CD4-positive, alpha-beta T cell treated with Interleukin-21 for 1 hour (primary cell): ENCODE measurements at places on chromosomes 6 and 20.

- DNase-seq = no peak
These were observed 212.0 kb upstream of the PCSK2 start for GRCh38 chr20:17014756-17015366.

DNA sequence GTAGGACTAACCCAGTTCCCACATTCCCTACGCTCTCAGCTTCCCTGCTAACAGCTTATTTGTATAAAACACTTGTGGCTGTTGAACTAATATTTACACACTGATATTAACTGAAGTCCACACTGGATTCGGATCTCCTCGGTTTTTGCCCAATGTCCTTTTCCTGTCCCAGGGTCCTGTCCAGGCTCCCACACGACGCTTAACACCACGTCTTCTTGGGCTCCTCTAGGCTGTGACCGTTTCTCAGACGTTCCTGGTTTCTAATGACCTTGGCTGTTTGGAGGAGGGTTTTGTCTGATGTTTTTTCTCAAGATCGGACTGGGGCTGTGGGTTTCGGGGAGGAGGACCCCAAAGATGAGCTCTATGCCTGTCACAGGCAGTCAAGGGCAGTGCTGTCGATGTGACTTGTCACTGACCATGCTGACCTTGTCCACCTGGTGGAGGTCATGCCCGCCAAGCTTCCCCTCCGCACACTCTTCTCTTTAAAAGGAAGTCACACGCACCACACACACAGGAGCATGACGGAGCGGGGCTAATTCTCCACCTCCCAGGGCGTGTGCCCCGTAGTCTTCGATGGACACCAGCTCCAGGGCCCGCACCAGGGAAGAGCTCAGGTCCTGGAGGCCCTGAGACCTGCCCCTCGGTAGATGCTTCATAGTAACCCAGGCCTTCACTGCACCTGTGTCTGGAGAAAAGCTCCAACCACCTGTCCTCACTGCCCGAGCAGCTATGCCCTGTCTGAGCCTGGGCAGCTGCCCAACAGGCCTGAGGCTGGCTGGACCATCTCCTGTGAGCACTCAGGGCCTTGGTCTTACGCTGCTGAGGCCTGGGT is 72.0 kb downstream of the TTLL2 start:
- DNase-seq = no peak

- DNase-seq = no peak
These were observed 33.2 kb downstream of the CLIC5 start for GRCh38 chr6:45982280-45983036.

- no peak for DNase-seq
These were observed 539.1 kb upstream of the MARCKS start for GRCh38 chr6:113317891-113318574.

GRCh38 chr6:108690326-108691049 is 129.8 kb downstream of the FOXO3 start:
- DNase-seq = no peak

DNA sequence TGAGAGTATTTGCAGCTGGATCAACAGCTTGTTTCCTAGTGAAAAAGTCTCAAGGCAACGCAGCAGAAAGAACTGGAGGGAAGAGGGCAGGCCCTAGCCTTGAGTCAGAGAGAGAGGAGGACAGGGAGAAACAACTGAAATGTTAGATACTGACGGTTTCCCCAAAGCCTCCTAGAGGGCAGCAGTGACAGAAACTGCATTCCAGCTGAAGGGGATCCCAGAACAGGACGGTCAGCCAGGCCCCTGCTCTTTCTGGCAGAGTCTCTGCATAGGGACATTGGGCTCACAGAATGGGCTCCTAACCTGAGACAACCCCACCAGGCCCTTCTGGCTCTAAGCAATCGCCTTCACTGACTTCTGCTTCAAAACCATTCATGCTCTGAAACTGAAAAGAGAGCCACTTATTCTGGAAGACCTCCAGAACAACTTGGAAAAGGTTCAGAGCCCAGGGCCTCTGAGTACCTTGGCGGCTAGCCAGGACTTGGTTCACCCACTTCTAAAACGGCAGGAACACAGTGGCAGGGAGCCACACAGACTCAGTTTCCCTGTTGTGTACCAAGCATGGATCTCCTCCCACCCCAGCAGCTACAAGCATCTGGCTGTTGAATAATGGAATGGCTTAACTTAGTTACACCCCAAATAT is 72.9 kb downstream of the PSMB1 start:
- no peak for DNase-seq

- no peak for DNase-seq
These were observed 192.5 kb downstream of the TTLL2 start for GRCh38 chr6:167517254-167517916.

GRCh38 chr20:15654208-15654649 is 919.0 kb downstream of the KIF16B start:
- no peak for DNase-seq

DNA sequence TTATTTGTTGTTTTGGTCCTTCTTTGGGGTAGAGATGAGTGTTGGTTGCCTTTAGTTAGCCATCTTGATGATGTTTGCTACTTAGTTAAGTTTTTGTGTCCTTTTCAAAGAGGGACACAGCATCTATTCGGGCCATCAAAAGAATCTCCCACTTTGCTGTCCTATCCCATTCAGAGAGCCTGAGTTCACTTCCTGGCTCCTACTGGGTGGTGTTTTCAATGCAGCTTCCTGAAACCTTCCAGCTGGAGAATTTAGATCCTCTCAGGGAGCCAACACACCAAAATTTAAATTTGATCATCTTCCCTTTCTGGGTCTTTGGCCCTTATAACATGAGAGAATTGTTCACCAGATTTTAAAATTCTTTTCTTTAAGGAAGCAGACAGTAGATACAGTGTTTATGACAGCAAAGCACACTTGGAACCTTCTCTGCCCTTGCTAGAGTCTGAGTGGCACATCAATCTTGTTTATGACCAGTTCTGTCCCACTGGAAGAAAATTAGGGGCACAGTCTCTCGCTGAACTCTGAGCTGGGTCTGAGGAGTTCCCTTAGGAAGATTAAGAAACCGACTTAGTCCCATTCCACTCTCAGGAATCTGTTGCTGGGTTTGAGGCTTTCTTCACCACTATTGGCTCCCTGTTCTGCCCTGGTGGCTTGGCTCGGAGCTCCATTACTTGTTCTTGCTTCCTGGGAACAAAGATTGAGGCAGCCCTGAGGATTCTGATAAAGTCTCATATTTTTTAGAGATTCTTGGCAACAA is 115.5 kb downstream of the CCDC170 start:
- no peak for DNase-seq

DNA sequence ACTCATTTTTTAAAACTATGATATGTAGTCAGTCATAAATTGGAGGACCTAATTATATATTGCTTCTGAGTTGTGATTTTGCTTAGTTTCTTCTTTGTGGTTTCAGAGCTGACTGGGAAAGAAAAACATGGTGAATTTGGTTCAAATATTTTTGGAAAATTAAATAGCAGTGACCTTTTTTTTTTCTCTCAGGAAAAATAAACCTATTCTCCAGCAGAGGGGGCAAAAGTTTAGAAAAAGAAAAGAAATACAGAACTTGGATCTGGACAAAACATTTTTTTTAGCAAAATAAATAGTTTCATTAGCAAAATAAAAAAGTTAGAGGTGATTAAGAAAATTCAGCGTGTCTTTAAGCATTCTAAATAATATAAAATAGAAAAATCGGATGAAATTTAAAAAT is 10.2 kb downstream of the COL10A1 start:
- no peak for DNase-seq

- no peak for DNase-seq
These were observed 43.5 kb downstream of the INSM1 start for GRCh38 chr20:20411402-20411801.

- DNase-seq = peak; percentile 1
These were observed 436.7 kb downstream of the RNF144B start for GRCh38 chr6:18823782-18824386.

DNA sequence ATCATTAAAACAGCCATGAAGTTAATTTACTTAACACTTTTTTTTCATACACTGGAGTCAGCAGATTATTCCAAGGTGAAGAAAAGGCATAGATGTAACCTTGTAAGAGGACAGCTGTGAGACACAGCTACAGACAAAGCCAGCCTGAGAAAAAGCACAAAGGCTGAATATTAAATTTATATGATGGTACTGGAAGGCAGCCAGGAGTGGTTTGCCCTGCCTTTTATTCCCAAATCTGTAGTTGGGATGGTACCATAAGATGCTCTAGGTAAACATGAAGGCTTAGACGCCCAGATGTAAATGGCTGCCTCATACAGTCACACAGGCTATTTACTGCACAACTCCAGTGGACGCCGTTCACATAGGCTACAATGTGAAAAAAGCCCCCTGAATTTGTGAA is 42.1 kb upstream of the LOC128125822 start:
- no peak for DNase-seq

DNA sequence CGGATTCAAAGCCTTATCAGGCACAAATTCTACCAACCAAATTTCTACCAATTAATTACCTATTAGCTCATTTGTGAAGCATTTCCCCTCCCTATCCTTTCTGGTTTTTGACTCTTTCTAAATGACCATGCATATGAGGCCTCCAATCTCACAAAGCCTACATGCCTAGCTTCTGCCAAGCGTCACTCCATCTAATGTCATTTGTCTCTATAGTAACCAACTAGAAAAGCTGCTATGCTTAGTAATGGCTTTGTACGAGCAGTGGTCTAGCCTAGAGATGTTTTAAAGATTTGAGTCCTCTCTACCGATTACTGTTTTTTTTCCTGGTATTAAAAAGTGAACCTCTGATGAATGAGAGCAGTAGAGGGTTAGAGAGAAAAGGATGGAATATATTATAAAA is 4.8 kb upstream of the ASF1A start:
- peak; percentile 19 for DNase-seq

- DNase-seq = no peak
These were observed 92.4 kb upstream of the CEP85L start for GRCh38 chr6:118743746-118744145.

DNA sequence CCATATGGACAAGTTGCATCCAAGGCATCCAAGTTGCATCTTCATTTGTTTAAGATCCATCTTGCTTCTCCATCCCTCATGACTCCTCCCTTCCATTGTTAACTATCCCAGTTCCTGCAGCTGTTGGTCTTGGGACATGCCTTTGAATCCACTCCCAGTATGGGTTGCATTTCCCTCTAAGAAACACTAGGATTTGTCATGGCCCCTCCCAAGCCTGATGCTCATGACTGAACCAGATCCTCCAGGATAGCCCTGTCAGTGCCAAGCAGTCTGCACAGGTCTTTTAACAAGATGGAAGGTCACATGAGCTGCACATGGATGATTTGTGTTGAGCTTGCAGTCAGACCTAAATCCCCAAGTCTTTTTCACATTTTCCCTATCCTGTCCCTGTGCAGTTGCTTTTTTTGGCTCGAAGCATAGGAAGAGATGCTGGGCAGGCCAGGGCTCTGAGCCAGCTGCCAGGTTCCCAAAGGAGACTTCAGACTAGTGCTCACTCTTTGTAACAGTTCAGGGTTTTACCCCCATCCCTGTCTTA is 4.2 kb downstream of the PPP2R5D start:
- DNase-seq = no peak

DNA sequence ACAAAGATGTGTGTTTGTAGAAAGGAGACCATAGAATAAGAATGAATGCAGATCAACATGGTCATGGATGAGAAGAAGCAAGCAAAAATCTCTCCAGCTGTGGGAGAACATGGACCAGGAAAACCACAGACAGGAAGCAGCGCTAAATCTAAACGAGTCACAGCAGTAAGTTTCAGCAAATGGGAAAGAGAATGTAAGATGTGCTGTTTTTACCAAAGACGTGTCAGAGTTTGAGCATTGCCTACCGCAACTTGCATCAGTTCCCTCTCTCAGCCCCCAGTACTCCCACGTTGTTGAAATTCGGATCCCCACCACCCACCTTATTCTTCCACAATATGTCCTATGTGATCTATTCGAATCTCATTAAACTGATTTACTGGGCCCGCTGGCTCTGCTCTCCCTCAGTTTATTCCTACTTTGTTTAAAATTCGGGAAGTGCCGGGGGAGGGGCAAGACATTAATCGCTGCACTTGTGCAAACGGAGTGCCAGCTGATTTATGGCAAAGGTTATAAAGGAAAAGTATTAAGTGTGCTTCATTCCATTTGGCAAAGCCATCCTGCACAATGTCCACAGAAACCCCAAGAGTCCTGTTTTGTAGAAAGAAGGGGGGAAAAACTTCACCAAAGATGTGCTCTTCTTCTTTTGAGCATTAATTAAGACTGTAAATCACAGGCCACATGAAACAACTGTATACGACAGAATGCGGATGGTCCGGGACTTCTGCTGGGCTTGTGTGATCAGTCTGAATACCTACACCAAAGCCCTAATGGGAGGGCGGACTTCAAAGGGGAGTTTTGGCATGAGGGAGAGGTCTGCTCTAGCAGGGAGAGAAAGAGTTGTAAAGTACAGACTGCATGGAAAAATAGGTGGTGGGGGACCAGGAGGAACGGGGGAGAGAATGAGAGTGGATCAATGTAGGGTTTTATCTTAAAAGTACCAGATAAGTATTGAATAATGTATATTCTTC is 59.1 kb upstream of the PRDM1 start:
- DNase-seq = no peak

GRCh38 chr6:120147071-120147871 is 797.7 kb upstream of the MAN1A1 start:
- DNase-seq = no peak

DNA sequence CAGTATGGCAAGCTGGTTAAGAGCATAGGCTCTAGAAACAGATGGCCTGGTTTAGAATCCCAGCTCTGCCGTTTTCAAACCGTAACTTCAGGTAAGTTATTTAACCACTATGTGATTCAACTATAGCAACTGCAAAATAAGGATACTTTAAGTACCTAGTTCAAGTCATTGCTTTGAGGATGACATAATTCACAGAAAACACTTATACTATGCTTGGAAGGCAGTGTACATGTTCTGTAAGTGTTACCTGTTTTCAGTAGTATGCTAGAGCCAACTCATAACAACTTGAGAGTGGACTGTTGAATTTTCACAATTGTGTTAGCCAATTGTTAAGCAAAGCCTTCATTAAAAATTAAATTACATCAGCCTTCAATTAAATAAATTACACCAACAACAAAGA is 134.8 kb upstream of the BEND6 start:
- DNase-seq = no peak

GRCh38 chr6:50635429-50635828 is 77.9 kb upstream of the TFAP2D start:
- no peak for DNase-seq

DNA sequence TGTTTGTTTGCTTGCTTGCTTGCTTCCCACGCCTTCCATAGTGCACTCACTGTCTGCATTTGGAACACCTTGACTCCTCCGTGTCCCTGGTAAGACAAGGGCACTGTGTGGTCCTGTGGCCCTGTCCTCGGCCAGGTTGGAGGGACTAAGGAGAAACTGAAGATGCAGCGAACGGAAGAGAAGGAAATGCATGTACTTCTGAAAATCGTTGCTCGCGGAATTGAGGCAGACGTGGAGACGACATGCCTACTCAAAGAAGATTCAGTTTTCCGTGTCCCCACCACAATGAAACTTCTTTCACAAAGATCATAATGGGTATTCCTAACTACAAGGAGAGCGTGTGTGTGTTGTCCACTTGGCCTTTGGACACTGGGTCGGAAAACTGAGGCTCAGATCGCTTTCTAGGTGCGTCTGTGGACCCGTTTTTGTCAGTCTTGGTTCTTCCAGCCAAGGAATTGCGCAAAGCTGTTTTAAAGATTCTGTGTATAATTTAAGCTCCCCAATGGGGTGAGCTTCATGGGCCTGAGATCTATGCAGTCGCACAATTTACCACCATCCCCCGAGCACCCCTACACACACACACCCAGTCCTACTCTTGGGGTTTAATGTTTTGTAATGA is 120.4 kb upstream of the ZNF184 start:
- DNase-seq = no peak
